ENCODE measurements at places on chromosomes 5 and 9.

GRCh38 chr5:103452666-103453065 lies 109.9 kb downstream of the NUDT12 start:
- DNase-seq = no peak

- DNase-seq = no peak
Measured at GRCh38 chr5:178378527-178379484, 146.2 kb upstream of the PHYKPL start.

DNA sequence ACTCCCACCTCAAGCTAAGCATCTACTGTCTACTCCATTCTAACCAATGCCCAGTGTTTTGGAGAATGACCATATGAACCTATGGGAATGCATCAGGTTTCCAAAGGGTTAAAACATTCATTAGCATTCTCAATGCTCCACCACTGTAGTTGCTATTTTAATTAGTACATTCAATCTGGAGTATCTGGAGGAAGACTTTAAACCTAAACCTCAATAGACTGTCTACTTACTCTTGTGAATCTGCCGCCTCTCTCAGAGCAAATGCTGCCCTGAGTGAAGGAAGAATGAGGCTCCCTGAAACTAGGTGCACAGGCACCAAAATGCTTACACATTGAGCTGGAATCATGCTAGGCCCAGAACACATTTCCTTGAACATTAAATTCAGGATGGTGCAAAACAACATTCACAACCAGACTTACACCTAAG lies 2.0 kb downstream of the ENC1 start:
- DNase-seq = no peak

DNA sequence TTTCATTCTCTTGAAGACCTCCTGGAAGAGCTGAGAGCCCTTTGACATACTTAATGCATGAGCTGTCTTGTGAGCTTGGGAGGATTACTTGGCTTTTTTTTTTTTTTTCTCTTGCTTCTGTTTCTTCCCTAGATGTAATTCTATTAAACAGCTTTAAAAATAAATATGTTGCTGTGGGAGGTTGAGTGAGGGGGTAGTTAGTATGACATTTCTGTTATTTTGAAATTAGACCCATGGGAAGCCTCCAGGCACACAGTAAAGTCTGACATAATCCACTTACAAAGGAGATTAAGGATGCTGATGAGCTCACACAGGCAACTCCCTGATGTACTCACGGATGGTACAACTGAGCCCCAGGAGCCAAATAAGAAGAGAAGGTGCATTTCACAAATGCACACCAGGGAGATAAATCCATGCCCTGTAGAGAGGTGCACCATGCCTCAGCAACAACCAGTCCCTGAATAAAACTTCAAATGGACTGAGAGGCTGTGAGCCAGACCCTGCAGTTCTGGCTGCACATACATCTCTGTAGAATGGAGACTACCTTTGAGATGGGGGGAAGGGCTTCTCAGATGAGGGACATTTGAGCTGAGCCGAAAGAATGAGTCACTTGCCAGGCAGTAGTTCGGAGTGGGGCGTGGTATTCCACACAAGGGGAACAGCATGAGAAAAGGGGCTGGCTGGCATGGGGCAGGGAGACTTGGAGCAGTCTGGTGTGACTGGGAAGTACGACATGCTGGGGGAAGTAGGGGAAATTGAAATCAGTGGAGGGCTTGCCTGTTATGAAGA lies 68.7 kb downstream of the ACTL7B start:
- no peak for DNase-seq

DNA sequence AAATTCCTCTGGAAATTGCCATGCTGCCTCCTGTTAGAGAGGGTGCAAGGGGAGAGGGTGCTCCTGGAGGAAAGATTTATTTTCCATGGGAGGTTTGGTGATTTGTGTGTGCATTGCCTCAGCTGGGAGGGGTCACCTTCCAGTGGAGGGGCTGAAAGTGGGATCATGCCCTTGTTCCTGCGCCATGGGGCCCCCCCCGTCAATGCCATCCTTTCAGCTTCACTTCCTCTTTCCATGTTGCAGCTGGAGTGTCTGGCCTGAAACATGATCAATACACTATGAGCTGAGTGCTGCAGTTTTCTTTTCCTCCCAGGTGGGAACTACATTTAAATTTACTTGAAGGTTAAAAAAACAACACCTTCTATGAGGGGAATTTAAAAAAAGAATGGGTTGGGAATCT lies 176.8 kb downstream of the MELK start:
- no peak for DNase-seq

GRCh38 chr5:120386981-120387380 lies 77.1 kb upstream of the PRR16 start:
- DNase-seq = no peak

DNA sequence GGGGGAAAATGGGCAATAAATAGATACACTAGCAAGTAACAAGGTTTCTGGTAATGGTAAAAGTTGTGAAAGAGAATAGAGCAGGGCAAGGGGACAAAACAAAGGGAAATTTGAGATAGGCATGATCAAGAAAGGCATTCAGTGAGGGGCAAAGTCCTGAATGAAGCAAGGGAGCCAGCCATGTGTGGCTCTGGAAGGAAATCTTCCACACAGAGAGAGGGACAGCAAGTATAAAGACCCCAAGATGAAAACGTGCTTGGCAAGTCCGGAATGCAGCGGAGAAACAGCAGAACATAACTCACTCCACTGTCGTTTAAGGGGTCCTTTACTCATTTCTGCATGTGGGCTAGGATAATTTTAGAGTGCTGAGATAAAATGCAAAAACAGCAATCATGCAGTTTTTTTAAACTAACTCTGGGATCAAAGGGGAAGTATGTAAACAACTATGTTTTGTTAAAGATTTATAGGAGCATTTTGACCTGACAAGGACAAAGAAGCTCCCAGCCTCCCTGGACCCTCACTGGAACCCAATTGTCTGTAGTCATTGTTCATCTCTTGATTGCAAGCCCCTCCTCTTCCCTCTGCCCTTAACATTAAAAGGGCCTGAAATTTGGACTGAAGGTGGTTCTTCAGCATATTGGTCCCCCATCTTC lies 22.9 kb upstream of the AOPEP start:
- no peak for DNase-seq

DNA sequence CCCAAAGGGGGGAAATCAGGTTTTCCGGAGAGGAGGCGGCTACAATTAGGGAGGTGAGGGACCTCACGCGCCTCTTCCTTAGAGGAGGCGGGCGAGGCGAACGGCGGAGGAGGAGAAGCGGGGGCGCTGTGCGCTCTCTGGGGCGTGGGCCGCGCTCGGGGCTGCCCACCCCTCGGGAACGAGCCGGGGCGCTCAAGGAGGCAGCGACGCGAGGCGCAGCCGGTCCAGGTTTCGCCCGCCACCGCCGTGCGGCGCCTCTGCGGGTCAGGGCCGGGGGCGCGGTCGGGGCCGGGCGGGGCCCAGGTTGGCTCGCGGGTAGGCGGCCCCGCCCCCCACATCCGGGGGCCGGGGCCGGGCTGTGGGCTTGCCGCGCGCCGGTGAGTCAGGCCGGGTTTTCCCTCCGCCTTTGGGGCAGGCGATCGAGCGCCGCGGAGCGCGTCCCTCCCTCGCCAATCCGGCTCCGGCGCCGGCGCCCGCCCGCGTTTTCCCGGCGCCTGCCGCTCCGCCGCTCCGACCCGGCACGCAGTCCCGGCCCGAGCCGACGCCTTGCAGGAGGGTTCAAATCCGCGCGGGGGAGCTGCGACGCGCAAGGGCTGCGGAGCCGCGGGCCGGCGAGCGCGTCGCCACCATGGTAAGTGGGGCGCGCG lies at the start of gene N4BP3:
Gene N4BP3, plus strand, starts transcription at position 392 of the 647 bp plus-strand sequence. CDS start 6,052 bp downstream, outside the sequence.
- DNase-seq = no peak

DNA sequence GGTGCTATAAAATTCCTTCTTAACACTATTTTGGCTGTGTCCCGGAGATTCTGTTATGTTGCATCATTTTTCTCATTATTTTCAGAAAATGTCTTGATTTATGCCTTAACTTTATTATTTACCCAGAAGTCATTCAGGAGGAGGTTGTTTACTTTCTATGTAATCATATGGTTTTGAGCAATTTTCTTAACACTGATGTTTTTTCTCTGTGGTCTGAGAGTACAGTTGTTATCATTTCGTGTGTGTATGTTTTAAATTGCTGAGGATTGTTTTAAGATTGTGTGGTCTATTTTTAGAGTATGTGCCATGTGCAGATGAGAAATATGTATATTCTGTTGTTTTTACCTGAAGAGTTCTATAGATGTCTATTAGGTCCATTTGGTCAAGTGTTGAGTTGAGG lies 498.1 kb upstream of the ZNF608 start:
- DNase-seq = no peak

DNA sequence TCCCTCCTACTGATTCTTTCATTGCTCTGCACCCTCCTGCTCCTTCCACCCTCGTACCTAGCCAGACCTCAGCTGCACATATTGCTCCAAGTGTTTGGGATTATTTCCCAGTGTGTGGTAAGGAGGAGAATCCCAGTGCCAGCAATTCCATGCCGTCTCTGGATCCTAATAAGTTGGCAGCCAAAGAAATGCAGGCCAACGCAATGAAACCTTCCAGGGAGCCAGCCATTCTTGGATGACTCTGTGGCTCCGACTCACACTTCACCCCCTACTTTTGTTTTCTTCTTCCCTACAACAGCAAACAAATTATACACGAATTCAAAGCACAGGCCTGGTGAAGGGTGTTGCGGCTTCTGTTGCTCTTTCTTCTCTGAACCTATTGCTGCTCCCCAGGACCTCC lies 82.5 kb upstream of the SLC1A3 start:
- DNase-seq = no peak

GRCh38 chr9:75956161-75956560 lies 65.7 kb downstream of the PCSK5 start:
- no peak for DNase-seq

GRCh38 chr5:87121304-87122150 lies 146.2 kb upstream of the RASA1 start:
- no peak for DNase-seq

- DNase-seq = no peak
Measured at GRCh38 chr9:121227862-121228261, 26.2 kb upstream of the RAB14 start.

DNA sequence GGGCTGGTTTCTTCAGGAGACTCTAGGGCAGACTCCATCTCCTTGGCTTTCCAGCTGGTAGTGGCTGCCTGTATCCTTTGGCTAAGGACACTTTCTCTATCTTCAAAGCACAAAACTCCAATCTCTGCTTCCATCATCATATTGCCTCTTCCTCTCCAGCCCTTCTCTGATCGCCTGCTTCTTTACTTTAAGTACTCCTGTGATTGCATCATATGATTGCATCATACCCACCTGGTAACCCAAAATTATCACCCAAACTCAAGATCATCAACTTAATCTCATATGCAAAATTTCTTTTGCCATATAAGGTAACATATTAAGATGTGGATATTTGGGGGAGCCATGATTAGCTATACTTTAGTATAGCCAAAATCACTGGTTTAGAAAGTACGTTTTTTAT lies 1092.6 kb upstream of the CDH6 start:
- no peak for DNase-seq

DNA sequence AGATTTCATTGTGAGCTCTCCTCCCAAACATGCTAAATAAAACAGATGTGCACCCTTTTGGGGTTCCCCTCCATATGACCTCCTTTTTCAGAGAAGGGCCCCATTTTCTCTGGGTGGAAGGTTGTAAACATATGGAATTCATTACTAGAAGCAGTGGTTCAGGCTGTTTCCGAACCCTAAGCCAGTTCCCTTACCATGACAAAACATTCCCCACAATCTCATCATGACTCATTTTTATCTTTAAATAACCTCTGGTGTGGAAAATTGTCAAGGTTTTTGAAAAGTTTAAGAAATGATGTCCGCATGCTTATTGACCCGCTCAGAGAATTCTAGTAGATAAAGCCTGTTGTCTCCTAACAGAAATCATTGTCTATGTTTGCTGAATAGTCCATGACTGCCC lies 127.3 kb upstream of the PIK3R1 start:
- no peak for DNase-seq

DNA sequence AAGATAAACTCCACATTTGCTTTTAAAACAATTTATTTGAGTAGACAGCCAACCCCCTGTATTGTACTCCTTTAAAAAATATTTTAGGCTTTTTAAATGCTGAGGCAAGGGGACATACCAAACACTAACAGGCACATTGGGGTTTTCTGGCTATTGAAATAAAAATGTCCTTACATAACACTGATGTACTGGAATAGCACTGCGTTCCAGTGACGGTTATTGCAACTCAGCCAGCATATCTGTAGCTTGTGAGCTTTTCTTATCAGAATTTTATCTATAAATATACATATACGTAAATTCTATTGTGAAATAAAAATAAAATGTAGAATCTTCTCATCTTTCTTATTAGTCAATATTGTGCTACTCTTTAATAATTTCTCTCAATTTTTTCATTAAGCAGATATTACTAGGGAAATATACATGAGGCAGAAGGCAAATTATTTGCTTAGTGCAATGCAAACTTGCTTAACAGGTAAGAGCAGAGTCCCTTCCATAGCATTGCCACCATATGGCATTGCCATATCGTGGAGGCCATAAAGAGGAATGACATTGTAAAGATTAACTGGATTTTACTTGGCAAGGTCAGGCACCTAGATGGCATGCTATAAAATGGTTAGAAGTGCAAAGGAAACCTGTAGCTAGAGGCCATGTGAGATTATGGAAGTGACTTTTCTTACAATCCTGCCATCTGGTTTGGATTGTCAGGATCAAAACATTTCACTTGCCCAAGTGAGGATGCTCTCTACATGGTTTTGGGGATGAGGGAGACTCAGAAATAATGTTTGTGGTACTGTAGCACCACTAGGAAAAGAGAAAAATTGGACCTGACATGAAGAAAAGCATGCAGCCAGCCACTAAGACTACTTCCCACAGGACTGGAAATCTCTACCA lies 94.8 kb upstream of the CDKN2B start:
- no peak for DNase-seq

DNA sequence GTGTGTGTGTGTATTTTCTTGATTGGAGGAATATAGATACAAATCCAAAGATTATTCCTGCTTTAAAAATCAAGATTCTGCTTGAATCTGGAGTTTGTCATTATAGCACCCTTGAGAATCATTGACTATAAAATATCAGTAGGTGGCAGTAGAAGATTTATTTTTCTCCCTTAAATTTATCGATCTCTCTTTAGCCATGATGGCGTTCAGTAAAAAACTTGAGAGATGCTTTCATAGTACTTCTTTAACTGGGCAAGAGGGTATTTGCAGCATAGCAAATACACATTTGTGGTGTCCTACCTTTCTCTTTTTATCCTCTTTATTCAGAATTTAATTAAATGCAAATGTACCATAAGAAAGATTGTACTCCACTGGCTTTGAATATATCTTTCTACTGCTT lies 307.7 kb downstream of the ADGRV1 start:
- no peak for DNase-seq

GRCh38 chr5:56640763-56641406 lies 174.5 kb upstream of the MAP3K1 start:
- DNase-seq = no peak

GRCh38 chr9:15867334-15867733 lies 314.5 kb downstream of the CCDC171 start:
- no peak for DNase-seq

DNA sequence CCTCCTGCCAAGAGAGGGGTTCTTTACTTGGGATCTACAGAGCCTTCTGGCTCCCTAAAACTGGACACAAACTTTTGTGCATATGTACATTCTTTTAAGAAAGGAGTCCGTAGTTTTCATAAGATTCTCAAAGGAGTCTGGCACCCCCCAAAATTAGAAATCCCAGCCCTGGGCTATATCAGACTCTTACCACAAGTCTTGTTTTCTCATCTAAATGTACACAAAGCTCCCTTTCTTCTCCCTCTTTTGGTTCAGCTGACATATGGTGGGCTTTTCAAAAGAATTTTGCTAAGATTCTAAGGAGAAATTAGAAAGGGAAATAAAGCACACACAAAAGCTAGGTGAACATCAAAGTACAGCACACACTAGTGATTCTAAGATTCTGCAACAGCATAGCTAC lies 114.4 kb downstream of the ENC1 start:
- no peak for DNase-seq

- DNase-seq = no peak
Measured at GRCh38 chr9:4788703-4789102, 4.0 kb upstream of the RCL1 start.

- DNase-seq = peak; percentile 2
Measured at GRCh38 chr9:33307067-33307466, 16.8 kb downstream of the NFX1 start.
